Right lobe of liver (tissue), 6 donors: ENCODE measurements at places on chromosomes 3 and 15. TPM values are rescaled to one million over a fixed set of nuclear protein-coding genes. Genes with fewer than 3 reads are reported as not detected.

ZNF710 gene
- total RNA-seq: 9.0 TPM

WDR49 gene
- not detected for total RNA-seq

LRTM1 gene
- not detected for total RNA-seq

NOX5 gene
- 0.11 TPM for total RNA-seq

GRCh38 chr3:67655364-67656121, 1.1 kb upstream of the SUCLG2 start:
- DNase-seq: no peak

- peak; percentile 39 for DNase-seq
Observed at GRCh38 chr3:46669191-46669999, 24.1 kb downstream of the ALS2CL start.

GRCh38 chr3:132665230-132665745, 5.2 kb downstream of the UBA5 start:
- DNase-seq: no peak
